Thyroid gland (tissue), 4 donors: ENCODE measurements at places on chromosomes 7 and 10. TPM values are rescaled to one million over a fixed set of nuclear protein-coding genes. Genes with fewer than 3 reads are reported as not detected.

DNA sequence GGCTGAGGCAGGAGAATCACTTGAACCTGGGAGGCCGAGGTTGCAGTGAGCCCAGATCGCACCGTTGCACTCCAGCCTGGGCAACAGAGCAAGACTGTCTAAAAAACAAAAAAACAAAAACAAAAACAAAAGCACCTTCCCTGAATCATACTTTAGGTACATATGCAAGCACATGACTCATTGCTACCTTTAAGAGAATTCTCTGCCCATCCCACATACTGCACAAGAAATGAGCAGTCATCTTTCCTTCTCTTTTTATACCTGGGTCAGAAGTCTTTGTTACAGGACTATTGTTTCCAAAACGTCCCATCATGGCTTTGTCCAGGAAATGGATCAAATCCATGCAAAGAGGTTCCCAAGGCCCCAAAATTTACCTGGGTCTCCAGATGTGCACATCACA, 21.5 kb upstream of the AKR1B10 start:
- H3K27me3 ChIP-seq, result no peaks in the 10 kb centered on the region
- DNase-seq, result no peak
- no peaks in the 10 kb centered on the region for H3K36me3 ChIP-seq
- H3K4me3 ChIP-seq, result no peak overlapping the region

DNA sequence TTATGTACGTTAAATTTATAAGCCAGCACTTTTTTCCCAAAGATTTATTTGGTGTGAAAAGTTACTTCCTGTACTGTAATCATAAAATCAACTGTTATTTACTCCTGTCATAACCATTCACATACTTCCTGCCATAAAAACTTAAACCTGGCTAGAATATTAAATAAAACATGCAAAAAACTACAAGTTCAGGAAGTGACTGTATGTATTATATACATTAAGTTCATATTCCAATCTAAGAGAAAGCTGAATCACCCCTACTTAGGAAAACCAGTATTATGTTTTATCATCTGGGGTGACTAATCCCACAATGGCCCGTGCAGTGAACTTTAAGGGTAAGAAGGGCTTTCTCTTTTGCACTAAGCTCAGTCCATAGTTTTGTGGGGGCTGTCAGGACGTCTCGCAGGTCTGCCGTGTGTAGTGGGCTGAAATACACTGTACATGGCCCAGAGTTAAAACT, 183.7 kb upstream of the KLF14 start:
- DNase-seq, result no peak
- no peak overlapping the region for H3K4me3 ChIP-seq
- H3K36me3 ChIP-seq, result no peaks in the 10 kb centered on the region

DNA sequence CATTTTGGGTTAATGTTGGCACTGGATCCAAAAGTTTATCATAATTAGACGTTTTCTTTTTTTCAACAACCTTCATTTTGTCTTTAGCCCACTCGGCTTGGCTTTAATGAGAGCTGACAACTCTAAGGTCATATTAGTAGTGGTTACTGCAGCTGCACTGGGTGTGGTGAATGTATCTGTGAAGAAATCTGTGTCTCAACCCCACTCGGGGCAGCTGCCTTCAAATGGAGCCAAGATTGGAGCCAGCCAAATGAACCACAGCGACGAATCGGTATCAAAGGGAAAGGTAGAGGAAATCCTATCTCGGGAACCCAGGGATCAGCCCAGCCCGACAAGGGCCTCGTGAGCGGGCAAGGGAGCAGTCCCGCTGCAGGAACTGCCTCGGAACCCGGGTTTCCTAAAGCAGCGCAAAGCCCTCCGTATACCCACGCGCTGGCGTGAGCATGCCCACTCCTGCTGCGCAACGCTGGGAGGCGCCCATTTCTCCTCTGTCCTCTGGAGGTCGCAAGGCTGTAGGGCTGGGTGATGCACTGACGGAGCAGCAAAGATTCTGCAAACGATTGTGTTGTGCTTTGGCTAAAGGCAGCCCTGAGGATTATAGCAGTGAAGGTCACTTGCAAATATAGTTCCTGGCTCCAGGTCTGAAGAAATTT, 98.7 kb upstream of the MBL2 start:
- no peak overlapping the region for H3K27ac ChIP-seq
- no peaks in the 10 kb centered on the region for H3K27me3 ChIP-seq
- no peaks in the 10 kb centered on the region for H3K36me3 ChIP-seq
- no peaks in the 10 kb centered on the region for H3K4me1 ChIP-seq
- no peak for DNase-seq

DNA sequence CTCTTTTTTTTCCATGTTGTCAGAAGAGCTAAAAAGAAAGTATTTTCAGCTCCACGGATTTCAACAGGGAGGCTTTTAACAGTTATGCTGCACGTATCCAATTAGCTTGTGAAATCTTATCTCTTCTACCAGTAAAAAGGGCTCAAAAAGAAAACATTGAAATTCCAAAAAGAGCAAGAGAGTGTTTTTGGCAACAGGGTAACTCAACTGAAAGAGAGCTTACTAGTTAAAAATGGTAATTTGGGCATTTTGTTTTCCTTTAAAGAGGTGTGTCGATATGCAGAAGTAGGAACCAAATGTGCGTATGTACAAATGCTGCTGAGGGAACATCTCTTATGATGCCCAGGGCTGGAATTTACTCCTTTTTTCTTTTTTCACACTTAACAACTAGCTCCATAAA, 292.8 kb downstream of the PRKG1 start:
- DNase-seq, result no peak
- H3K4me3 ChIP-seq, result peak overlapping the region; percentile 14
- peak overlapping the region; percentile 52 for H3K27ac ChIP-seq
- no peaks in the 10 kb centered on the region for H3K4me1 ChIP-seq
- H3K27me3 ChIP-seq, result no peaks in the 10 kb centered on the region

- no peaks in the 10 kb centered on the region for H3K36me3 ChIP-seq
- no peaks in the 10 kb centered on the region for H3K27me3 ChIP-seq
- DNase-seq, result no peak
- H3K4me3 ChIP-seq, result no peak overlapping the region
Observed at GRCh38 chr10:14326581-14326980, 4.1 kb downstream of the FRMD4A start.

The RHBDD2 gene
- total RNA-seq, result 155 TPM

DNA sequence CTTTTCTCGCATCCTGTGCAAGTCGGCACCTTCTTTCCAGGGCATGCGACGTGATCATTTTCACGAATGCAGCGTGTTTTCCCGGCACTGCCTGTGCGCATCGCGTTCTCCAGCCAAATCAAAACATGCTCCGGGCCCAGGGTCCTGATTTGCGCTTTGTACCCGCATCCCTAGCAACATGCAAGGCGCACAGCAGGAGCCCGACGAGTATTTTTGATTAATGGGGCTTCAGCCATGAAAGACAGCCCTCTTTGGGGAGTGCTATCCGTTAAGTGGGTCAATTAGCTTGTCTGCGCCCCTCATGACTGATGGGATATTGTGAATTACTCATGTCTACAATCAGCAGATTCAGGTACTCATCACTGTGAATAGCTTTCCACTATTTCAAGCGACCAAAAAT, 243.3 kb upstream of the RNF32 start:
- H3K4me3 ChIP-seq, result no peak overlapping the region
- H3K27ac ChIP-seq, result no peak overlapping the region

The RNF148 gene
- 3.6 TPM for total RNA-seq

The PON1 gene
- total RNA-seq, result not detected

- no peak overlapping the region for H3K4me3 ChIP-seq
- no peaks in the 10 kb centered on the region for H3K27me3 ChIP-seq
- no peak overlapping the region for H3K27ac ChIP-seq
- H3K4me1 ChIP-seq, result no peaks in the 10 kb centered on the region
- no peak for DNase-seq
Observed at GRCh38 chr7:65444899-65445823, 71.5 kb downstream of the ZNF92 start.

DNA sequence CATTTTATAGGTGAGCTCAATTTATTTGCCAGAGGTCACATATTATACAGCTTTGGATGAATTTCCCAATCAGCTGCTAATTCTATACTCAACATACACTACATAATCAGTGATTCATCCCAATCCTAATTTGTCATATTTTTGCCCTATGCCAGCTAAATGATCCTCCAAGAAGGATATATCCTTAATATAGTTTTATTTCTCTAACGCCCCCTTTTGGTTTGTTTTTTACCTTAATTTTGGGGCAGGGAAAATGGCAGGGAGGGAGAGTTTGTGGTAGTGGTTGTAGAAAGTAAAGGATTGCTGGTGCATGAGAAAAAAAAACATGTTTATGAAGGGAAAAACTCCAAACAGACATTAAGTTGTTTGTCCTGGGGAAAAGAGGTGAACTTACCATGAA, 31.9 kb downstream of the WASL start:
- H3K27me3 ChIP-seq, result no peaks in the 10 kb centered on the region
- DNase-seq, result no peak
- no peaks in the 10 kb centered on the region for H3K36me3 ChIP-seq
- peaks cover 22% of the 10 kb centered on the region for H3K4me1 ChIP-seq
- H3K27ac ChIP-seq, result no peak overlapping the region
- no peak overlapping the region for H3K4me3 ChIP-seq

DNA sequence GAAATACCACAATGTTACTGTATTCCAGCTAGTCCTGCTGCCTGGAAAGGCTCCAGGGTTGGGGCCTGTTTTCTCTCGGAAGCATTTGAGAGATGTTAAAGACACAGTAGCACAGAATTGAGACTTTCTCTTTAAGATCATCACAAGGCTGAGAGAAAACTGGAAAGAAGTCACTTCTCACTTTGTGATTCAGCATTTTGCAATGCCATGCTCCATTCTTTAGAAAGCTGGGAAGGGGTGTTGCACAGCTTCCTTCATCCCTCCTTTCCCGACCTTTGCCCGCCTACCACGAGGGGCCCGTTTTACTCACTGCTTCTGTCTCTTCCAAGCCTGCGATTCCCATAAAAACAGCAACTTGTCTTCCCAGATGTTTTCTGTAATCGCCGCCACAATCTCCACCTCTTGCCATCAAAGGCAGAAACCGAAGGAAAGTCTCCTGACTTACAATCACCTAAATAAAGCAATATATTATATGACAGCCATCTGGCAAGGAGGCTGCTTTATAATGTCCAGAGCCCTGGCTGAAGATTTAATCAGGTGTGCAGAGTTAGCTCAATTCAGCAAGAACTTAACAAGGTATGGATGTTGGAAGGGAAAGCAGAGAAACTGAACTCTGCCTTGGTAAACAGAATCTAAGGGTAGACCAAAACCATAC, 18.9 kb downstream of the NOD1 start:
- no peaks in the 10 kb centered on the region for H3K27me3 ChIP-seq
- H3K36me3 ChIP-seq, result peaks cover 26% of the 10 kb centered on the region
- H3K4me1 ChIP-seq, result peaks cover 50% of the 10 kb centered on the region
- peak overlapping the region; percentile 39 for H3K27ac ChIP-seq
- peak; percentile 40 for DNase-seq

The CLRN3 gene
- total RNA-seq, result not detected

The PIP gene
- total RNA-seq, result not detected
